HCT116 (cell line): ENCODE measurements at places on chromosomes 1 and 21.

DNA sequence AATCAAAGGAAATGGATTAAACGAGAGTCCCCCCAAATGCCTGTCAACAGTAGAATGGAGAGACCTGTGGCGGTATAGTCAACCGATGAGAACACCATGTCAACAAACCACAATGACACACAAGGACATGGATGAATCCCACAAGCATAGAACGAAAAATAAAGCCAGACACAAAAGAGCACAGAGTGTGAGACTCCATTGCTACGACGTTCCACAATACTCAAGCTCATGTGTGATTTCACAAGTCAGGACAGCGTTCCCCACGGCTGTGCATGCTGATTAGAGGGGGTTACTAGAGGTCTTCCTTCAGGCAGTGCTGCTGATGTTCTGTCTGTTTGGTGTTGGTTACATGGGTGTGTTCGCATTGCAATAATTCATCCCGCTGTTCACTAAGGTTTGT, 5.8 kb upstream of the PLA2G2D start:
- no peak for DNase-seq

GRCh38 chr1:54413295-54413694, 7.1 kb upstream of the SSBP3 start:
- no peak for DNase-seq

DNA sequence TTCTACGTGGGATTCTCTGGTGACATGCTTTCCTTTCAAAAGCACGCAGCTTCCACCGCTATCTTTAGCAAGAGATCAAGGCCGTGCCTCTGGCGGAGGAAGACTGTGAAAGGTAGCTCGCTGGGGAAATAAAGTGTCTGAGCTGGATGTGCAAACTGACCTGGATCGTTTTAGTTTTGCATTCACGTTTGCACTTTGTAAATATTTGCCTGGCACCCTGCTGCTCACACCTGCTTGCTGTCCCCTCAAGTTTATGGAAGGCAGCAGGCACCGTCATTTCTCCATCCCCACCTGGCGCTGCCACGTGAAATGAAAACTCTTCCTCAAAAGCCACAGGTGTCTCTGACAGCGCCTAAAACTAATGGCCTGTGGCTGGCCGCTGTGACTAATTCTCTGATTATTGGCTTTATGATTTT, 44.0 kb upstream of the TARDBP start:
- no peak for DNase-seq

GRCh38 chr1:55474168-55474786, 259.1 kb upstream of the USP24 start:
- no peak for DNase-seq

DNA sequence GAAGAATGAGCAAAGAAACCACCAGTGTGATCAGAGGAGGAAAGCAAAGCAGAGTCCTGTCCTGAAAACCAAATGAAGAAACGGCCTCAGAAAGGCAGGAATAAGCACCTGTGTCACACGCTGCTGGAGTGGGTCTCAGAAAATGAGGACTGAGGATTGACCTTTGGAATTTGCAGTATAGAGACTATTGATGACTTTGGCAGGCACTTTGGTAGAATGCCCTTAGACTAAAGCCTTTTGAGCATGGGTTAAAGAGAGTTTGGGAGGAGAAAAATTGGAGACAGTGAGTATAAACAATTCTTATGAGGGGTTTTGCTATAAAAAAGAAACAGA, 43.2 kb downstream of the HENMT1 start:
- DNase-seq, result no peak

DNA sequence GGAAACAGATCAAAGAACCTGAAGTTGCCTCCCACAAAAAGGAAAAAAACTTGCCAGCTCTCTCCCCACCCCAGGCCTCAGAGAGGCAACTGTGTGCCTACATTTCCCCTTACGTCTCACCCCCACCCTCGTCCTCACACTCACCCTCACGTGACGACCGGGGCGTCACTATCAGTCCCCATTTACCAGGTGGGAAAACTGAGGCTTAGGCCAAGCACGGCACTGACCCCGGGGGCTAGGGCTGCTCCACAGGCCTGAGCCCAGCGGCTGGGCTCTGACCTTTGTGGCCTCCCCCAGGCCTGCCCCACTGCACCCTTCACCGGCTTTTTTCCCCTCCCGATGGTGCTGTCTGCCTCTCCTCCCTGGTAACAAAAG, 51.5 kb upstream of the RUNX3 start:
- no peak for DNase-seq

GRCh38 chr1:47849591-47850261, 147.5 kb downstream of the TRABD2B start:
- no peak for DNase-seq

- no peak for DNase-seq
Measured at GRCh38 chr21:44454058-44454457, 1.3 kb upstream of the LRRC3 start.

DNA sequence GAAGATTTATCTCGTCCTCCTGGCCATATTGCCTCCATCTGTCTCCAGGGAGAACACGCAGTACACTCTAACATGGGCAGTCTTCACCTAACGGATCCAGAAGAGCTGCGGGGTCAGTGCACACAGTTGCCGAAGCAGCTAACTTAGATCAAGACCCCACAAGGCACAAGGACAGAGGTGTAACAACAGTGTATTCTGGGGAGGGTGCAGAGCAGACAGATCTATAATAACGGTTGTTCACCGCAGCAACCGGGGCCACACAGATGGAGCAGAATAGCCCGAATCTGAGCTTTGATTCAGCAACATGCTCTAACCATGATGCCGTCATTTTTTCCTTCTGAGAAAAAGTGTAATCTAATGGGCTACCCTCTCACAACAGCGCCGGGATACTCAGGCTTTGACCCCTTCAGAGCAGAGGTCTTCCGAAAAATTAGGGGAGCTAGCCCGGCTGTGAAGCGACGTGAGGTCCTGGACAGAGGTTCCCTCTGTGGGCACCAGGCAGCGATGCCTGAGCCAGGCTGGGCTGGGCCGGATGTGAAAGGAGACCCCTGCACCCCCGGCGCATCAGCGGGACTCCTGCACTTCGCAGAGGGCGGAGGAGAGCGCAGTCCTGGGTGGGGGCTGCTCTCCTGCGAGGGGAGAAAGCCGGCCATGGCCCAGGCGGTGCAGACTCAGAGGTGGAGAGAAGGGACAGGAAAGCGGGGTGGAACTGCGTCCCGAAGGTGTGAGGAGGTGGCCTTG, 57.5 kb downstream of the BCL9 start:
- DNase-seq, result no peak
